ENCODE measurements at places on chromosomes 12 and 14.

DNA sequence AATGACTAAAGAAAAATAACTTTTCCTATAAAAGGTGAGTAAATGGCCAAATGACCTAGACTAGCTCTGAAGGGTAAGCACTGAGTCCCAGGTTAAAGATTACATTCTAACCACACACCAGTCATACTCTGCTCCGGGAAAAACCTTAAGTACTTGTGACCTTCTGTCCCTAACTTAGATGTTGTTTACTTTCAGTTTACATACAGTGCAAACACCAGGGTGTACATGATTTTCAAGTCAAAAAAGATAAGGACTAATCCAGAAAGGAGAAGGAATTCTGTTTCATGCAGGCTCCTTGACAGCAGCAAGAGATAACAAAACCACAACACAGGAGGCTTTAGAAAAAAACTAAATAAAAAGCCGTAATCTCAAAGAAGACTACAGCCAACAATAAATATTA is 174.2 kb downstream of the PPM1H start:
- DNase-seq: no peak

DNA sequence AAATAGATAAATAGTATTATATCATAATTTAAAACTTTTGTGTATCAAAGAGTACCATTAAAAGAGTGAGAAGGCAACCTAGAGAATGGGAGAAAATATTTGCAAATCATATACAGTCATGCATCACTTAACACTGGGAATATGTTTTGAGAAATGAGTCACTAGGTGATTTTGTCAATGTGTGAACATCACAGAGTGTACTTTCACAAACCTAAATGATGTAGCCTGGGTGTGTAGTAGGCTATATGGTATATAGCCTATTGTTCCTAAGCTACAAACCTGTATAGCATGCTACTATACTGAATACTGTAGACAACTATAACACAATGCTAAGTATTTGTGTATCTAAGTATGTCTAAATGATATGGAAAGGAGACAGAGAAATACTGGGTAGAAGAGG is 48.0 kb upstream of the ARID2 start:
- no peak for DNase-seq

- no peak for DNase-seq
Observed at GRCh38 chr12:99054601-99055128, 409.6 kb downstream of the APAF1 start.

GRCh38 chr12:101875162-101875561 is 2.2 kb upstream of the DRAM1 start:
- DNase-seq: no peak

GRCh38 chr12:96120359-96121100 is 73.6 kb upstream of the ELK3 start:
- DNase-seq: no peak

DNA sequence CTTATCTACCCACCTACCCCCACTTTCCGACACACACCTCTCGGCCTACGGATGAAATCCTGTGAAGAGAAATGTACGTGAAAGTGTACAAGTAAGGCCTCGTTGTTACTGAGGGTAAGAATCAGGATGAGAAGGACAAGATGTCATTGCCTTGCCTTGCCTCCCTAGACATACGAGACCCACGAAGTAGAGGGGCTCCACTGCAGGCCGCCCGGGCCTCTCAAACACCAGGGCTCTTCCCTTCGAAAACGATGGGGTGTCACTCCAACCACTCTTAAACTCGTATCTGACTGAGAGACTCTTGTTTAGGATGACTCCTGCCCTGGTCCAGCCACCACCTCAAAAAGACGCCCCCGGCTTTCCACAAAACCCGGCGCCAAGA is 498 bp downstream of the RACGAP1 start:
- DNase-seq: no peak

DNA sequence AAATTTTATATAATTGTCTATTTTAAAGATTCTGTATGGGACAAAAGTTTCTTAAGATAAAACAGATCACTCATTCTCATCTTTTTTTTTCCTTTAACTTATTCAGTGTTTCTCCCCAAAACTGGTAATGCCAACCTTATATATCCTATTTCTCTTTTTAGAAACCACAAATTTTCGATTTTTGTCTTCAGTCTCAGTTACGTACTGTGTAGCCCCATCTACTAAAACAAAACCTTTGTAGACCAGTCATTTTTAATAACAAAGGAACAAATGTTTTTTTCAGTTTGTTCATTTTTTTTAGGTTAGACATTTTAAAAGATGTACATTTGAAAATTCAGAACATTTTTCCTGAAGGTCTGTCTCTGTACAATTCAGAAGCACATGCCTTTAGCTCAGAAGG is 18.2 kb downstream of the PNMA1 start:
- DNase-seq: no peak
